ENCODE measurements at places on chromosomes 3 and 15.

- DNase-seq = no peak
These were observed 343.5 kb upstream of the RGMA start for GRCh38 chr15:93432474-93432873.

GRCh38 chr15:72737061-72737460 lies 46.5 kb downstream of the ADPGK start:
- DNase-seq = no peak

DNA sequence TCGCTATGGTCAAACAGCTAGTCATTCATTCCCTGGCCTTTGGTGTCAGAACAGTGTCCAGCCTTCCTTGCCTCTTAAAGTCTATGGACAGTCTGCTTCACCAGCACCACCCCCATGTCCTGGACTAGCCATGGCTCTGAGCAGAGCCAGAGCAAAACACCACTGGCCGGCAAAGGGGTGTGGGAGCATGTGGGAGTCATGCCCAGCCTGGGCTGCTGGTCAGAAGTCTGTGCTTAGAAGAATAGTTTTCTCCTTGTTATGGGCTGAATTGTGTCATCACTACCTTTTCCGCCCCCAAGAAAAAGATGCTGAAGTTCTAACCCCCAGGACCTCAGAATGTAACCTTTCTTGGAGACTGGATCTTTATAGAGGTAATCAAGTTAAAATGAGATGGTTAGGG lies 132.9 kb upstream of the LPP start:
- DNase-seq = no peak

GRCh38 chr3:153144071-153144470 lies 18.0 kb upstream of the RAP2B start:
- DNase-seq = no peak

DNA sequence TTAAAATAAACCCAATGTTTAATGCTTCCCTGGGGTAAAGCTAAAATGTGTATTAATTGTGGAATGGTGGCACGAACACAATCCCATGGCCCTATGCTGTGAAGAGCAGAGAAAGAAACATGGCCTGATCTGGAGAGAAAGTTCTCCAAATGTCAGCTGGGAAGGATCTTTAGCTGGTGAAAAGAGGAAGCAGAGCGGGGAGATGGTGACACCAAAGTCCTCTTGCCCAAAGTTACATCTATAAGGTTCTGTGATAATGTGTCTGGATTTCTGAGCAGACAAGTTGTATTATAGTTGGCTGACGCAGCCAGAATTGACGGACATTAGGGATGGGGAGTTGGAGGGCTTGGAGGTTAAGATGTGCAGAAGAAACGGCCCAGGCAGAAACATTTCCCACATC lies 196.2 kb downstream of the CHST2 start:
- no peak for DNase-seq

- DNase-seq = no peak
These were observed 86.9 kb downstream of the DCLK3 start for GRCh38 chr3:36677331-36678007.

GRCh38 chr3:187738331-187739093 lies 6.8 kb downstream of the BCL6 start:
- DNase-seq = peak; percentile 82

GRCh38 chr15:79032656-79033055 lies 57.9 kb downstream of the RASGRF1 start:
- DNase-seq = no peak

DNA sequence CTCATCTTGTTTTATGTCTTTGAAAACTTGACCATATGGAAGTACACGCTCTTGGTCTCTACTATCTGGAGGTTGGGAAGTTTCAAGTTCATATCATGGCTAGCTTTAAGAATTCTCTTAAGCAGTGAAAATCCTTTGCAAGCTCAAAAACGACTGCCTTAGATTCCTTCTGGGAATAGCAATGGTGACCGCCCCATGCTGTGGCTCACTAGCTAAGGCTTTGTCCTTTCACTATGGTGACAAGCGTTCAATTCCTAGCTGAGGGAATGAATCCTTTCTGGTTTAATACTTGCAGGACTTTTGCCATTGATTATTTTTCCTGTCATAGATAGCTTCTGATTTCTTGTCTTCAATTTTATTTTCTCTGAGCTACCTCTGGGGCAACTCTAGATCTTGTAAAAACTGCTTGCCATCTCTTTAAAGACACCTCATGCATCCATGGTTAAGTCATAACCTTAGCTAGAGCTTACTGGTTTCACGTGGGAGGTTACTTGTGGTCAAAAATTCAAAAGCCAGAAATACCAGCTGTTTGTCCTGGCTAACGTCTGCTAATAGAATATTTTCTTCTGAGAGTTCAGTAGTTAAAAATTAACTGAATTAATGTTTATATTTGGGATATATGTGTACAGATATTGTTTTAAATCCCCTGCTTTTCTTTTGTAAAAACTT lies 673.4 kb upstream of the CBLB start:
- DNase-seq = no peak

- no peak for DNase-seq
These were observed 92.3 kb upstream of the LRIG1 start for GRCh38 chr3:66592927-66593625.

DNA sequence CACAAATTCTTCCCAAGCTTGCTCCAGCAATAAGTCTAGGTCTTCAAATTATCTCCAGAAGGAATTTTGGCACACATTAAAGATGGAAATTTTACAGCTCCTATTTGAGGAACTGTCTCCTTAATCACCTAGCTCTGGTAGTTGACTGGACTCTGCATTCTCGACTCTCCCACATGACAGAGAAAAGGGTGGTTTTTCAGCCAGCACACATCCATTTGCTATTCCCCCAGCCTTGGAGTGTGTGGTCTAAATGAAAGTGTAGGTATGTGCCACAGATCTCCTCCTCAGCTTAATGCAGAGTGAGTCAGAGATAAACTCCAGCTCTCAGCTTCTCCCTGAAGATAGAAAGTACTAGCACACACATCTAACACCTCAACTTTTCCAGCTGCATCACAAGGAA lies 62.2 kb upstream of the ALCAM start:
- no peak for DNase-seq

DNA sequence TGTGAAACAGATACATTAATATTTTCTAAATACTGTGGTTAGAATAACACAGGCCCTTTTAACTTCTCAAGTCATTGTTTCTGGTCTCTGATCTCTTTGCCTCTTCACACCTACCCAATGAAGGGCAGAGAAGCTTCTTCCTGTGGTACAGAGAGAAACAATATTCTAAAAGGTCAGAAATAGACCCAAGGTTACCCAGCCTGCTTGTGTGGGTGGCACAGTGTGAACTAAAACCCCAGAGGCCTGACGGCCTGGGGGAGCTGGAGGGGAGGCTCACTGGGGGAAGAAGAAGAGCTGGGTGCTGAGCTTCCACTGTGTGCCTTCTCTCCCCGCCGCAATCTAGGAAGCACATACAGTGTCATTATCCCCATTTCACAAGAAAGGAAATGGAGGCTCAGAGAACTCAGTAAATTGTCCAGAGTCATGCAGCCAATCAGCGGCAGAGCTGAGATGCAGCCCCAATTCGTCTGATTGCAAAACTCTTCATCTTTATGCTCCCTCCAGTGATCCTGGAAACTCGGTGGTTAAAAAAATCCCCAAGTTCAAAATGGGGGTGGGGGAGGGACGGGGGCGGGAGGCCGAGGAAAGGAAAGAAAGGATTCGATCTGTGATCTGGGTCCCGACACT lies 64.1 kb upstream of the HEG1 start:
- peak; percentile 36 for DNase-seq

DNA sequence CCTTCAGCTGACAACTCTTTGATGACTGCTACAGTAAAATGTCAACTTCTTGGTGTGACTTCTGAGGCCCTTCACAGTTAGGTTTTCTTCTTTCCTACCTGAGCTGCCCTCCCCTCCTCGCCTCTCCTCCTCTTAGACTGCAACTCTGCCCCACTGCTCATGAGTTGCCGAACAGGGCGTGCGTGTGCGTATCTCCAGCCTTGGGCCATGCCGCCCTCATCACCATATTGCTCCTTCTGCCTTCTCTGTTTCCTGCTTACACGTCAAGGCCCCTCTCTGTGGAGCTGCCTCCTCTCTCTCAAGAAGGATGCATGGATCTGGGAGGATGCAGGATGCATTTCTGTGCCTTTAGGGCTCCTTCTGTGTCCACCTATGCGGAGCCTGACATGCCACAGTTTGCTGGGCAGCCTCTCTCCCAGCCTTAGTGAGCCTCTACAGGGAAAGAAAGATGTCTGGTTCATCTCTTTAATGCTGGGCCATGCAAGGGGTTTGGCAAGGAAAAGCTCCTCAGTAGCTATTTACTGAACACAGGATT lies 205.9 kb downstream of the RPLP1 start:
- DNase-seq = no peak

DNA sequence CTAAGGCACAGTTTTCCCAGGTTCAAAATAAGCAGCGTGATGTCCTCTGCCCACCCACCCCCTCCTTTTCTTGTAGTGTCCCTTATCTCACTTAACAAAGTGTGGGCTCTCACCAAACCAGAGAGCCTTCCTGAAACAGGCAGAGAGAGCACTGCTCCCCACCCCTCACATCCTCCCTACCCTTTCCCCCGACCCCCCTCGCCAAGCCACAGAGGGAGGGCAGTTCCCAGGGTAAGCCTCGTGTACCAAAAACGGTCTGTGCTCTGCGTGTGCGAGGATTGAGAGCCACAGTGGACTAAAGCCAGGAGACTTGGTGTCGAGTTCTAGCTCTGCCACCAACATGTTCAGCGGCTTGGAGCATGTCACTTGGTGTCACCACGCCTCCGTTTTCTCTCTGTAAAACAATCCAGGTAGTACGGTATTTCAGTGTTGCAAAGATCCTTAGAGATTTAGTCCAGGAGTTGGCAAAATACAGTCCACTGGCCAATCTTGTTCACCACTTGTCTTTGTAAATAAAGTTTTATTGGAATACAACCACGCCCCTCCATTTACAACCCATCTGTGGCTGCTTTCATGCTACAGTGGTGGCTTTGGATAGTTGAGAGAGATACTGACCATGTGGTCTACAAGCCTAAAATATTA lies 249.9 kb downstream of the OPA1 start:
- no peak for DNase-seq

DNA sequence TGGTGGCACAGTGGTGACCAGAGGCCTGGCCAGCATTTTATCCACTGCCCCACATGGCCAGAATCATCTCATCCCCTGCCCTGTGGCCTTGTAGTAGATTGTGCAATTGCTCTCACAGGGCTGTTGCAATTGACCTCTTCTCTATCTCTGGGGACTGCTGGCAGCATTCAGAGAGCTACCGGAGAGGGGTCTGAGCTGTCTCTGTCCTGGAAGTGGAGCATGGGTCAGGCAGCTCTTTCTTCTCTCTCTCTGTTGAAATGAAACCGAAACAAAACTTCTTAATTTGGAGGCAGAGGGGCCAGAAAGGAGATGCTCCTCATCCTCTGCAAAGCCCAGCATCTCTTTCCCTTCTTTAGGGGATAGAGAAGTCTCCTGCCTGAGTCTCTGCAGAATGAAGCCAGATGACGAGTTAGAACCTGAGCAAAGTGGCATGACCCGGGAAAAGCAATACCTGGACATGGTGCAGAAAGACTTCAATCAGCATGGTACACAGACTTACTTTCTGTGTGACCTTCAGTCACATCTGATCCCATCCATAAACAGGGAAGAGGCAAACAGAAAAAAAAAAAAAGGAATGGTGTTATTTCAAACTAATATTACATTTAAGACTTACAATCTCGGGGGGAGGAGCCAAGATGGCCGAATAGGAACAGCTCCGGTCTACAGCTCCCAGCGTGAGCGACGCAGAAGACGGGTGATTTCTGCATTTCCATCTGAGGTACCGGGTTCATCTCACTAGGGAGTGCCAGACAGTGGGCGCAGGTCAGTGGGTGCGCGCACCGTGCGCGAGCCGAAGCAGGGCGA lies 144.5 kb upstream of the BCL6 start:
- DNase-seq = no peak

GRCh38 chr3:99114565-99115291 lies 213.2 kb upstream of the DCBLD2 start:
- DNase-seq = no peak

GRCh38 chr15:76978522-76979330 lies 16.2 kb upstream of the PSTPIP1 start:
- no peak for DNase-seq

DNA sequence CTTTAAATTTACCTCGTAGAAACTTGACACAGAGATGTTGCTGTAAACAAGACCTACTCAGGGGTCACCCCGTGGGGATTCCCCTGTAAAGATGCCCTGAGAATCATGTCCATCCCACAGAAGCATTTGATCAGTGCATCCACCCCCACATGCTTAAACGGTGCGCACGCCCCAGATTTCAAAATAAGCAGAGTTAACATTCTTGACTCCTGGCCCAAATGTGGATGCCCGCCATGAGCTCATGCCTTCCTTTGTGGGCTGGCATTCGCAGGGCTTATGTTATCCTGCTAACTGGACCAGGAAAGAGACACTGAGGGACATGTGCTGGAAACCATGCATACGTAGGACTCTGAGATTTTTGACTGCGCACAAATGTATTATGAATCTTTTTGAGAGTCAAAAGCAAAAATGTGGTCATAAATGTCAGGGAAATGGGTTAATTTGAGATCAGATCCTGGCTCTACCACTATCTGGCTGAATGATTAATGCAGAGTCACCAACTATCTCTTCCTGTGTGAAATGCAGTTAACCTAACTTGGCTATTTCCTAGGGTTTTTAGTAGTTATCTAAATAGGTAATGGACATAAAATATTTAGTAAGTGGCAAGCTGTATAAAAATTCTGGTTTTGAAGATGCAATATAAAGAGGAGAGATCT lies 9.1 kb upstream of the TP63 start:
- DNase-seq = no peak

GRCh38 chr15:35720019-35720418 lies 174.1 kb upstream of the DPH6 start:
- no peak for DNase-seq

- DNase-seq = peak; percentile 73
These were observed 16.8 kb downstream of the EMC4 start for GRCh38 chr15:34241376-34242330.

DNA sequence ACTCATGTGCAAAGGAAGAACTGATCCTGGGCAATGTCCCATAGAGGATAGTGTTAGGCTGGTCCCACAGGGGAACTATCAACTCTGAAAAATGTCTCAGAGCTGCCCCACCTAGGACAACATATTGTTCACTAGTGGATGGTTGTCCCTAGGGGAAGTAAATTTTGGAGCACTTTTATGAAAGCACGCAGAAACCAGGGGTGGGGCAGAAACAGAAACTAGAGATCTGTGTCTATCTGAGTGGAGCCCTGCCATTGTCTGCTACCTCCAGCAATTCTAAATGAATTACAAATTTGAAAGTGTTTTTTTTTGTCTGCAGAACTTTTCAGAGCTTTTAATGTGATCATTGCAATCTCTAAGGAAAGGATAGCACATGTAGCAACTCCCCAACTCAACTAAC lies 357.1 kb upstream of the PROK2 start:
- no peak for DNase-seq

- DNase-seq = no peak
These were observed 147.4 kb upstream of the UMPS start for GRCh38 chr3:124582621-124583395.
